HuH-7 (cell line): ENCODE measurements at places on chromosomes 6 and 20.

DNA sequence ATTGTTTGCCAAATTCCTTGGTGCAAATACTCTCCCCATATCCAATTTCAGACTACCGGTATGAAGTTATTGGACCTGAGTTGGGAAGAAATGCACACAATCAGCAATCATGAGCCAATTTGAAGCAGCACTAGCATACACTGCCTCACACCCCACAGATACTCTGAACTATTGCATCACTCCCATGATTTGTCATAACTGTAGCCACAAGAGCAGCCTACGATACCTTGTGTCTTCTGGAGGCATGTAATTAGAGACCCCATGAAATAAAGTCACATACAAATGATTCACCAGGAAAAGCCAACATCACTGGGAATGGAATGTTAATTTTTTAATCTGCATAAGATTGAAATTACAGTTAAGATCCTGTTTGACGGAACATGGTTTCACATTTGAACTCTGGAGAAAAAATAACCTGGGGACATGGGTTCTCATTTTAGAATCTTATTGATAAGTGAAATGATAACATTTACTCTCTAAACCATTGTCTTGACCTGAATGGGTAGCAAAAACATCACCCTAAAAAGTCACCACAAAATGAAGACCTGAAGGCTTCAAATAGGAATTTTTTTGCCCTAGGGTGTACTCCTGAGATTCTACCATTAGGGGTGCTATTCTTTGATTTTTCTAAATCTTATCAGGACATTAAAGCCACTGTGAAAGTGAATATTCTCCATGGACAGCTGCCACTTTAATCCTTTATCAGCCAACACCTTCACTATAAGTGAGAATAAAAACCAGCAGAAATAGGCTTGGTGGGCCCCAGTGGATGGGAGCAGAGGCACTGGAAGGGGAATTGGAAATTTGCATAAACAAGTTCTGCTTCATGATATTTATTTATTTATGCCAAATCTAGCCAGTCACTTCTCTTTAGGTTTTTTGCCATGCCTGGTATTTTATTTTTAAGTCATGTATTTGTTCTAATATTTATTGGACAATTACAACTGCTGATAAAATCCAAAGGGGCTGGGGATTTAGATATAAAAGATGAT lies 34.5 kb upstream of the HBS1L start:
- DNase-seq = peak; percentile 20

- DNase-seq = no peak
These were observed 9.1 kb downstream of the BCL2L1 start for GRCh38 chr20:31713312-31714273.

DNA sequence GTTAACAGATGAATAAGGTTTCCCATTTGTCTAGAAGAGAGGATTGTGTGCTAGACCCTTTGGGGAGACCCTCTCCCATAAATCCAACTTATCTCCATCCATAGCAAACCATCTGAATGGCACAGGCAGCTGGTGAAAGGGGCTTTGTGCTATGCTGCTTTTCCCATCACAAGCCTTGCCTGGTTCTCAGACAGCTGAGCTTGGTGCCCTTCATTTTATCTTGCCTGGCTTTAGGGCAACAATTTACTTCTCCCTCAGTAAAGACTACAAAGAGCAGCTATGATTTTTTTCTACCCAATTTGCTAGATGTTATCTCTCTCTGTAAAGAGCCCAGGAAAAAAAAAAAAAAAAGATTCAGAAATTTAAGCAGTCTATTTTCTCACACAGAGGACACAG lies 117.0 kb upstream of the COL21A1 start:
- DNase-seq = no peak

DNA sequence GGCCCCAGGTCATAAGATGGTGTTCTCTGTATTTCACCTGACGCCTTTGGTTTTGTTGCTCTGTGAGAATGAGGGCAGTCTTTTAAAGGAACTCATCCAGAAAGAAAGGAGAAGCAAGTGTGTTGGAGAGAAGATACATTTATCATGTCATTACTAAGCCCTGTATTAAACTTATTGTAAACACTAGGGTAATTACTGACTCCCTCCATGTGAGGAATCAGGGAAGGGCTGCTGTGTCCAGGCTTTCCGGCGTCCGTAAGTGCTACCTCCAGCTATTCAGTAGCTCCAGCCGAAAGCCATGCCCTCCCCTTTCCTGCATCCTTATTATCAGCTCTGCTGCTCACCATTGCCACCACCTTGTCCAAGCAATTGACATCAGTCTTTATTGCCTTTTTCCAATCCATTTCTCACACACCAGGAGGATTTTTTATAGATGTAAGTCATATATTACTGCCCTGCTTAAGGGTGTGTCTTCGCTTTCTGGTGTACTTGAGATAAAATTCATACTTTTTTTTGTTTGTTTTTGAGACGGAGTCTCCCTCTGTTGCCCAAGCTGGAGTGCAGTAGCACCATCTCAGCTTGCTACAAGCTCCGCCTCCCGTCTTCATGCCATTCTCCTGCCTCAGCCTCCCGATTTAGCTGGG lies 94.7 kb downstream of the RPP40 start:
- no peak for DNase-seq

GRCh38 chr6:131861381-131861780 lies 53.6 kb downstream of the ENPP1 start:
- no peak for DNase-seq

DNA sequence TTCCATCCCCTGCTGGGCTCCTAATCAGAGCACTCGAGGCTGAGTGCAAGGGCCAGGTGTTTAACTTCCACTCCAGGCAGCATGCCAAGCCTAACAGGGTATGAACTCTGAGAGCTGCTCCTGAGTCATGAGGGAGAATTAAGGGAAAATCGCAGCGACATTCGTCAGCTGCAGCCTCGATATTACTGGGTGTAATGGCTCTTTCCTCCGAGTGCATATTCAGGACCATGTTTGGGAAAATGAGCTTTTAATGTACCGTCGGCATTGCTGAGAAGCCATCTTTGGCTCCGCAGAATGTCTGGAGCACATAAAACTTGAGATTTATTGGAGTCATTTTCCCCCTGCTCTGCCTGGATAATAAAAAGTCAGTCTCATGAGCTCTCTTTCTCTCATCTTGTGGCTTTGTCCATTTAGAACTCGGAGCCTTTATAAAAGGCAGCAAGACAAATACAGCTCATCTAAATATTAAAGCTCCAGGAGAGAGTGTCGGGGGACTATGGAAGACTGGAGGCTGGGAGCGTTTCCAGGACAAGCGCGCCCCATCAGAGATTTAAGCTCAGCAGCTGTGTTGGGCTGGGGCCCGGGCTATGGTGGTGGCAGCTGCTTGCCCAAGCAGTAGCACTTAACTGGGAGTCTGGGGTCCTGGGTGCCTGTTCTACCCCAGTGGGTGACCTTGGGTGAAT lies 103.7 kb downstream of the TOX2 start:
- no peak for DNase-seq

DNA sequence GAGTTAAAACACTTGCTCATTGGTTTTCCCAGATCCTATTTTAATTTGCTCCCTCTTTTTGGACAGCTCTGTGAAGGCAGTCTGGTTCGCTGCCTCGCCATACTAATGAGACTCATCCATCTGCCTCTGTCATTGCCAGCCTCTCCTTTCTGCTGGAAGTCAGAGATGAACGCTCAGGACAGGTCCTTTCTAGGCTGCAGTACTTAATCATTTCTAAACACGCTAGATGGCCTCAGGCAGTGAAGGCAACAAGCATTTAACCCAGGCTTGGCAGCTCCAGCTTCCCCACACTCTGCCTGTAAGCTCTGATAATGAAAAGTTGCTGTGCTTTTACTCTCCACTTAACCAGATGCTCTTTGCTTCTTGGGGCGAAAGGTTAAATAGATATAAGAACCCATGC lies 286.7 kb upstream of the POU3F2 start:
- no peak for DNase-seq

DNA sequence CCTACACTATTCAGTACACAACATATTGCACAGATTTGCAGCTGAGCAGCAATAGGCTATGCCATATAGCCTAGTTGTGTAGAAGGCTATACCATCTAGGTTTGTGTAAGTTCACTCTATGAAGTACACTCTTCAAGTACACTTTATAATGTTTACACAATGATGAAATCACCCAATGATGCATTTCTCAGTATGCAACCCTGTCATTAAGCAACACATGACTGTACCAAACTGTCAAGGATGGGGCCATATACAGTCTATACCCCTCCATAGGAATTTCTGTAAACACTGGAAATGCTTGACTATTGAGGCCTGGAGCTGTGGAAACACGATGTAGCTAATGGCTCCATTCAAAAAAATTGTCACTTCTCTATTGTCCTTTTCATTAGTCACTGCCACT lies 535.4 kb downstream of the EPM2A start:
- DNase-seq = no peak

DNA sequence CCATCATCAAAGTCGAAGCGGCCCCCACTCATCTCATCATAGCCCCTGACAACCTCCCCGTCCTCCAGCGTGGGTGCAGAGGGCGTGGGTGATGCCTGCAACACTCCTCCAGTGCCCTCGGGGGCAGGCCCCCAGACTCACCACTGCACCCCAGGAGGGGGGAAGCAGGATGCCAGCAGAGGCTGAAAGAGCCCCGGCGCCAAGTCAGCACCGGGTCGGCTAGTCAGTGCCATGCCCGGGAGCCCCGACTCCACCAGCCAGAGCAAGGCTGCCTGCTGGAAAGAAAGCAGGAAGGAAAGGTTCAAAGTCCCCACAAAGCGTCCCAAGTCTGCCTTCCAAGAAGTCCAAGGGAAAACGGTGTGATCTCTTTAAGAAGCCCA lies 324 bp downstream of the JPH2 start:
- DNase-seq = no peak

DNA sequence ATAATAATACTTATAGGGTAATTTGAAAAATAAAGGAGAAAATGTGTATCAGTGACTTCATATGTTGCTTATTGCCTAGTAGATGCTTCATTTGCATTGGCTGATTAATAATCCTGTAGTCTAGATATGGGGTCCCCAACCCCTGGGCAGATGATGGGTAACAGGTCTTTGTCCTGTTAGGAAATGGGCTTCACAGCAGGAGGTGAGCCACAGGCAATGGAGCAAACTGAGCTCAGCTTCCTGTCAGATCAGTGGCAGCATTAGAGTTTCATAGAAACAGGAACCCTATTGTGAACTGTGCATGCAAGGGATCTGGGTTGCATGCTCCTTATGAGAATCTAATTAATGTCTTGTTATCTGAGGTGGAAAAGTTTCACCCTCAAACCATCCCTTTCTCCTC lies 1049.5 kb upstream of the EPHA7 start:
- no peak for DNase-seq

DNA sequence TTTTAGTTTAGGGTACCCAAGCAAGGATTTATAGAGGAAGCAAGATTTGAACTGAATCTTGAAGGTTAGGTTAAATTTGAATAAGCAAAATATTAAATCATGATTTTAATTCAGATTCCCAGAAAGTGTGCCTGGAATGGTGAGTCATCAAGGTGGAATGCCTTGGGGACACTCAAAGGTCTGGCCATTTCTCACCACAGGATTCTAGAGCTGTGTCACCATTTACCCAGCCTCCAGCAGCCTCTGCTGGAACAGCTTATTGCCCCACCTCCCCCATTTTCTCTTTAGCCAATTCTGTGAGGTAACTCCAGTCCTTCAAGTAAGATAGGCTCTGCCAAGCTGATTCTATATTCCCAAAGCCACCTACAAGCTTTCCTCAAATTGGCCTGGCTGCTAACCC lies 181.4 kb downstream of the SIM1 start:
- peak; percentile 11 for DNase-seq

DNA sequence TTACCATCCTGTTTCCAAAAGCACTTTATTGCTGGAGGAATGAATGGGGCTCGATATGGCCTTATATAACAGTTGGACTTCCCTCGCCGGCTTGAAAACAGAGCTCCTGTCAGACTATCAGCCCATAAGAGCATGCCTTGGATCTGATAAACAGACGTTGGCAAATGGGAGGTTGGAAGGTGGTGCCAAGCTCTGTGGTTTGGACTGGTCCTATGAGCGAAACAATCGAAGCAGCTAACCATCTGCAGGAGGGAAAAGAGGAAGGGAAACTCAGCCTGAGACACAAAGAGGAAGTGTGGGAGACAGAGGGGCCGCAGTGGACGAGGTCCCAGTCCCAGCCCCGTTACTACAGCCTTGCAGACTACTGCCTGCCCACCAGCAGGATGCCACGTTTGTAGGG lies 92.9 kb downstream of the TFAP2C start:
- DNase-seq = no peak

DNA sequence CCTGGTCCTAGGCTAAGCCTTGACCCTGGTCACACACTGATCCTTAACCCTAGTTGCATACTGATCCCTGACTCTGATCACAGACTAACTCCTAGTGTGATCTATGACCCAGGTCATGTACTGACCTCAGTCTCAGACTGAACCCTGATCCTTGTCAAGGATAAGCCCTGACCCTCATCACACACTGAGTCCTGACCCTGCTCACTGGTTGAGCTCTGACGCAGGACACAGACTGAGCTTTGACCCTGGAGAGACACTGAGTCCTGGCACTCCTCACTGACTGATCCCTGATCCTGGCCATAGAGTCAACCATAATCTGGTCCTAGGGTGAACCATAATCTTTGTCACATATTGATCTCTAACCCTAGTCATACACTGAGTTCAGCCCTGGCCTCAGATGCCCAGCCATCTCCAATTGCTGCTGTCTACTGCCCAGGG lies 37.9 kb downstream of the KCNB1 start:
- DNase-seq = no peak

DNA sequence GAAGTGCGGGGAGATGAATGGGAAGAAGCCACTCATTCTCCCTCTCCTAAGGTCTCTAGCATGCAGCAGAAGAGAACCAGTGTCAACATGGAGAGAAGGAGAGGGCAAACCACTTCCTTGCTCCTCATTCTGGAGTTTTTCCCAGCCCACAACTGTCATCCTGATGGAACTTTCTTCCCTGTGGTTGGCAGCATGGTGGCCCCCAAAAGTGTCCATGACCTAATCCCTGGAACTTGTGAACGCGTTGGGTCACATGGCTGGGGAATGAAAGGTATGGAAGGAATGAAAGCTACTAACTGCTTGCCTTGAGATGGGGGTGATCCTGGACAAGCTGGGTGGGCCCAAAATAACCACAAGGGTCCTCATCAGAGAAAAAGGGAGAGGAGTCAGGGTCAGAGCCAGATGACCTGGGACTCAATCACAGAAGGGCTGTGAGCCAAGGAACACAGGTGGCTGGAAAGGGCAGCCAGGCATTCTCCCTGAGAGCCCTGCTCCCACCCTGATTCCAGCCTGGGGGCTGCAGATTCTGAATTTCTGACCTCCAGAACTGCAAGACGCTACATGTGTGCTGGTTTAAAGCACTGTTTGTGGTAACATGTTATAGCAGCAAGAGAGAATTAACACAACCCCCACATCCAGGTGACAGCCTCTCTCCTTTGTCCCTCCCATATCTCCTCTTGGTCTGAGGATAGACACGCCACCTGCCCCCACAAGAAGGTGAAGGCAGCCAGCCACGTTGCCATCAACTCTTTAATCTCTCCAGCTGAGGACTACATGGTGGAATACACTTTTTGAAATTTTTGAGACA lies 63.2 kb downstream of the PYGB start:
- DNase-seq = no peak

GRCh38 chr6:64777941-64778785 lies 928.9 kb downstream of the EYS start:
- no peak for DNase-seq

DNA sequence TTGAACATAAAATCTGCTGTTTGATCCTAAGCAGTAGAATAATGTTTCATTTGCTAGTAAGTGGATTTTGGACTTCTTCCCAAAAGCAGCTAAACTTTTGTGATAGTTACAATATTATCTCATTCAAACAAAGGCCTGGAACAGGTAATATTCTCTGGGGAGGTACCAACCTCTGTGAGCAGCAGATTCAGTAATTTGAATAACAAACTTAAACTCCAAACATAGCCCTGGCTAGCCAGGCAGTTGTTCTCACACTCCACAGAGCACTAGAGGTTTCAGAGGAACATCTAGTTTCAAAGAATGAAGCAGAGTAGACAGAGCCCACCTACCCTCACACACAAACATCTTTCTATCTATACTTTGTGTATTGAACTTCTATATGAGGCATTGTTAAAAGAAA lies 40.9 kb downstream of the LGSN start:
- no peak for DNase-seq
